Posterior cingulate gyrus (tissue), 11 donors: ENCODE measurements at places on chromosomes 12 and 14.

DNA sequence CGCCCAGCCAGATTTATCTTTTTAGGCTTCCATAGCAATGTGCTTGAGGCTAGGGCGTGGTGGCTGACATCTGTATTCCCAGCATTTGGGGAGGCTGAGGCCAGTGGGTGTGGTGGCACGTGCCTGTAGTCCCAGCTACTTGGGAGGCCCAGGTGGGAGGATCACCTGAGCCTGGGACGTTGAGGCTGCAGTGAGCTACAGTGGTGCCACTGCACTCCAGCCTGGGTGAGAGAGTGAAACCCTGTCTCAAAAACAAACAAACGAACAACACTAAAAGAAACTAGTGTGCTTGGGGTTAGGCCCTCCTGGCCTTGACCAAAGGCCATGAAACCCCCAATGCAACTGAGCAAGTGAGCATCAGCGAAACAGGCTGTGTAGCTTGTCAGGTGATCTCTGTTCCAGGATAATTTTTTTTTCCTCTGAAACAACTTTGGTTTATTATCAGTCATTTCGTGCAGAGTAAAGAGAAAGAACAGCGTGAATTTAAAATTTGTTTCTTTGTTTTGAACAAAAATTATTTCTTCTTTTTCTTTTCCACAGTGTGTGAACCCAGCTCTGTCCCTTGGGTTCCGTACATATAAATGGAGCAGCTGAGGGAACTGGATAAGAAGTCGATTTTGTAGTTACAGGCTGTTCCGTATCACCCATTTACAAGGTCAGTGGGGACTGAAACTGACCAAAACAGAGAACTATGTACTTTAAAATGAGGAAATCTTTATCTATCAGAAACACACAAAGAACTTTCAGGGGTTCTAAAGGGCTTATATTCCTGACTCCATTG, 8.8 kb upstream of the TUBA1C start:
- no peak for DNase-seq

DNA sequence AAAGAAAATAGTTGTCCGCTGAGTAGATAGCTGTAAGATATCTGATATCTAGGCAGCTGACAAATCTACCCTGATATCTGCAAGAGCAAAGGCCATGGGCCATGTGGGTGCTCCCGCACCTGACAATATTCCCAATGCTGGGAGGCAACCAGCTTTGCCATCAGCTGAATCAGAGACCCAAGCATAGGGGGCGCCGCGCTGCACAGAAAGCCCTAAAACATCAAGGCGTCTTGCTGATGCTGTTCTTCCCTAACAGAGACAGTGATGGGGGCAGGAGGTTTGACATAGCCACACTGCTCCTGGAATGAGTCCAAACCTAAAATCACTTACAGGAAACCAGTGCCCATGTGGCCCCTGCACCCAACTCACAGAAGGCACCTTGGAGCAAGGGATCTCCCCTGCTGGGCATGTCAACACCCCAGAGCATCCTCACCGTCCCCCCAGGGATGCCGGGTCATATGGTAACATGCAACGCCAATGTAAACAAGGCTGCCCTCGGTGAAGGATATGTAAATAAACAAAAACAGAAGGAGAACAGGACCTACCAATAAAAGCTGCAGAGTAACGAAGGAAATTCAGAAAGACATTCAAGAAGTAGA, 199.5 kb downstream of the TMEM132D start:
- no peak for DNase-seq

DNA sequence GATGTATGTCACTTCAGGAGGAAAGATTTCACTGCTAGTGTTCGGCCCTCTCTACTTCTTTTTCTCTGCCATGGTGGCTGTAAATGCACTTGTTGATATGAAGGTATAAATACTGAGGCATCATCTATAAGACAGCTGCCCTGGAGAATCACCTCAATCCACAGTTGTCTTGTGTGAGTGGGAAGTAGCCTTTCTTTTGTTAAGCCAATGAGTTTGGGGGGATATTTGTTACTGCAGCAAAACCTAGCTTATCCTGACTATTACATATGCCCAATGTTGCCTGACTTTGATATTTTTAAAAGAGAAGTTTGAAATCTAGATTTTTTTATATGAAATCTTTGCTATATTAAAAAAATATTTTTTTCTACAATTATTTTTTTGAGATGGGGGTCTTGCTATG, 3.3 kb upstream of the JDP2 start:
- DNase-seq, result no peak

DNA sequence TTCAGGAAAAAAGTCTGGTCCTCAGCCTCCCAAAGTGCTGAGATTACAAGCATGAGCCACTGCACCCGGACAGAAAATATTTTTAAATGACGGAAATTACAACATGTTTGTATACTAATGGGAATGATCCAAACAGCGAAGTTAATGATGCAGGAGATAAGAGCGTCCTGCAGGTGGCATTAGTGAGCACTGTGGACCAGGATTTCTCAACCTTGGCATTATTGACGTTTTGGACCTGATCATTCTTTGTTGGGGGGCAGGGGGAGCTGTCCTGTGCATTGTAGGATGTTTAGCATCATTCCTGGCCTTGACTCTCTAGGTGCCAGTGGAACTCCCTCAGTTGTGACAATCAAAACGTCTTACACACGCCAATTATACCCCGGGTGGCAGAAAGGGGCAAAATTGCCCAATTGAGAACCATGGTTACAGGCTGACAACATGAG, 34.1 kb downstream of the SCFD1 start:
- DNase-seq, result no peak

DNA sequence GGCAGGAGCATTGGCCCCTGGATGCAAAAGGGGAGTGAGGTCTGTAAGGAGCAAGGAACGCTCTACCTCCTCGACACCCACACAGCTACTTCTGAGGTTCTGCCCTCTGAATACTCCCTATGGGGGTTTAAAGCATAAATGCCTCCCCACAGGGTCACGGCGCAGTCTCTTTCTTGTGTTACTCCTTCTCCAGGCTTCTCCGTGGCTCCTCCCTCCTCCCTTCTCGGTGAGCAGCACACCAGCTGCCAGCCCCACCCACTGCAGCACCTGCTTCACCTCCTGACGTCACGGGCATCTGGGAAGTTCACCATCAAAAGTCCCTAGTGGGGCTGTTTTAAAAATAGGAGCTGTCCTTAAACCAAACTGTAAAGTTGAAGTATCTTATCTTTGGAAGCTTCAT, 67.3 kb downstream of the SPTB start:
- DNase-seq, result no peak

DNA sequence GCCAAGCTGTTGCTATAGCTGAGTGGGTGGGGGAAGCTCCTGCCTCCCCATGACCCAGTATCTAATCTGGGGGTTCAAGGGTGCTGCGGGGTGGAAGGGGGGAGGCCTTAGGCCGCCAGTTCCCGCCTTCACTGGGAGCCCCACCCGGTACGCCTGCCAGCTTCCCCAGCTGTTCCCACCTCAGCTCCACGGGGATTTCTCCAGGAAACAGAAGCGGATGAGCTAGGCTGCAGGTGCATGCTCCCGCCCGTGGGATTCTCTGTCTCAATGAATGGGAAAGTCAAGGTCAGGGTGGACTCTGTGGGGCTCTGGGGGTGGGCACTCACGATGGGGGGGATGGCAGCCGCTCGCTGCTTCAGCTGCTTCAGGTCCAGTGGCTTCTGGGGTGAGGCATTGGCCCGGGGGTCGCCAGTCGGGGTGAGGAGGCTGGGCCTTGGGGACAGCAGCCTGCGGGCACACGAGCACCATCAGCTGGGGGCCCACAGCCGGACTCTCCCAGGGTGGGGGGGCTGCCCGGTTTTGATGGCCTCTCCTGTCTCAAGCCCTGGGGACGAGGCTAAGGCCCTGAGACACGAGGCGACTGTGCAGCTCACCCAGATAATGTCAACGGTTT, 68.6 kb downstream of the RFLNA start:
- no peak for DNase-seq

DNA sequence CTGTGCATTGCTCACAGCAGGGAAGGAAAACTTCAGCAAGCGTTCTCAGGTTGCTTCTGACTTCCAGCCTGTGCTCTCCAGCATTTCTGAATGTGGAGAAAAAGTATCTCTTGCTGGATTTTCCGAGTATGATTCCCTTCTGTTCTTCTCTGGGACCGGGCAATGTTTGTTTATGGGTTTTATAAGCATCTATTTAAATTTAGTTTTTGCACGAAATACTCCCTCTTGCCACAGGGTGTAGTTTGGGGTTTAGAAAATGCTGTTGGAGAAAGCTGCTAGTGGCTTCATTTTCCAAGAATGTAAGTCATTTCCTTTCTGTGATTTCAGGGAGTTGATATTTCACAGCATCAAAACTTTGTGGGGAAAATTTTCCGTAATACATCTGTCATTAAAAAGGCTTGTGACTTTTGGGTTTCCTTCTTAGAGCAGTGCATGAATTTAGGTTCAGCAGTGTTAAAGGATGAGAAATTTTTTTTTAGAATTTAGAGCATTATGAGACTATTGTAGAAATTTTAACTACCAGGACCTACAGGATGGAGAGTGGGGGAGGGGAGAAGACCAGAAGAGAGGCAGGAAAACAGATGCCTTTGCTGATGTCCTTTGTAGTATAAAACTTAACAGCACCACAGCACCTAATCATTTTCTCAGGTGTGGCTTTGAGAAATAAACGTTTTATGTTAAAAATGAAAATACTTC, 1.5 kb downstream of the FRMD6 start:
- no peak for DNase-seq

GRCh38 chr12:106301241-106301610, 1.3 kb upstream of the TCP11L2 start:
- DNase-seq, result no peak

- DNase-seq, result peak; percentile 72
Observed at GRCh38 chr14:69987406-69988121, 108.3 kb downstream of the SMOC1 start.

GRCh38 chr12:20444595-20445170, 76.3 kb downstream of the PDE3A start:
- DNase-seq, result no peak

GRCh38 chr12:131800594-131801135, 27.5 kb upstream of the MMP17 start:
- no peak for DNase-seq

- DNase-seq, result no peak
Observed at GRCh38 chr14:92493024-92493423, 20.6 kb upstream of the RIN3 start.

GRCh38 chr14:97077687-97078086, 280.5 kb downstream of the VRK1 start:
- no peak for DNase-seq

- DNase-seq, result no peak
Observed at GRCh38 chr12:15168026-15168678, 53.1 kb downstream of the RERG start.

DNA sequence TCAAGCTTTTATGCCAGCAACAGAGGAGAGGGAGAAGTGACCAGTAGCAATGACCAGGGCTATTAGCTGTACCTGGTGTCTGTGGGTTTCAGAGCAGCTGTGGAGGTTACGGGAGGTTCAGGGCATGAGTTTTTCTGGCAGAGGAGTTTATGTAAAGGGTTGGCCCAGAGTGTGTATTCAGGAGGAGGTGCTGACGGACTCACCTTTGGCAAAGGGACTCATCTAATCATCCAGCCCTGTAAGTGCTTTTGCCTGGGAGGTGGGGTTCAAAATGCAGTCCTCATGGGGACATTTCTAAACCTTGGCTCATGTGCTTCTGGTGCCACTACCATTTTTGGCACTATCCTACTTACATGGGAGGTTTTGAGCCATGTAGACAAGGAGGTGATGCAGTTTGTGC, 95.3 kb downstream of the DAD1 start:
- no peak for DNase-seq

DNA sequence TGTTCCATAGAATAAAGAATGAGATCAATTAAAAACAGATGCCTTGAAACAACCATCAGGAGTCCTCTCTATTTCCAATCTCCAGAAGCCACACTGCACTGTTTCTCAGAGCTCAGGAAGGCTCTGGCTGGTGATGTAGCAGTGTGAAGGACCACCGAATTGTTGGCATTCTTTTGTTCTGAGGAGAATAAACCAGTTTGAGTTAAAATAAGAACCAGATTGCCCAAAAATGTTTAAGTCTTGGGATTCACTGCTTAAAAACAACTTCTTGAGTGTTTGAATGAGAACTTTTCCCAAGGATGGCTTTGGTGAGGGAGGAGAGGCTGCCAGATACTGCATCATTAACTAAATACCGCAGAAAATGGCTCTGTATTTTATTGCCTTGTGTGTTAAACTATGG, 341.2 kb downstream of the C12orf75 start:
- DNase-seq, result no peak

GRCh38 chr12:104654665-104655609, 198.2 kb downstream of the CHST11 start:
- DNase-seq, result no peak

GRCh38 chr14:77991128-77991772, 178.9 kb upstream of the NRXN3 start:
- no peak for DNase-seq

DNA sequence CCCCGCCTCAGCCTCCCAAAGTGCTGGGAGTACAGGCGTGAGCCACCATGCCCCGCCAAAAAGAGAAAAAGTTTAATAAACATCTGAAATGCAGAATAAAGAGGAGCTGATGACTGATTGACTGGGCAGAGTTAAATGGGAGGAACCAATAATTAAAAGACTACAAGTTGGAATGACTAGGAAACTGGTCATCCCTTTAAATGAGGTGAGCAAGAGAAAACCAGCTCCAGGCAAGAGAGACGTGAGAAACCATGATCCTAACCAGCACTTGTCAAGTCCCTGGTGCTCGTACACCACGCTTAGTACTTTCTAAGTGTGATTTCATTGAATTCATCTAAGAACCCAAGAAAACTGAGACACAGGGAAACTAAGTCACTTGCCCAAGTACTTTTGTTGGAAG, 47.9 kb downstream of the MAP1LC3B2 start:
- DNase-seq, result no peak
